Activated T-cell treated with anti-CD3 and anti-CD28 coated beads, Interleukin-2, amount 50 U/mL, for 48 hours (primary cell): ENCODE measurements at places on chromosomes 13 and 19.
A peak's percentile ranks its signal among the peaks of the same experiment; 100 is the strongest.

- peak; percentile 51 for DNase-seq
Observed at GRCh38 chr19:54158812-54159351, 639 bp downstream of the LENG1 start.

GRCh38 chr13:102930566-102930965 lies 84.7 kb downstream of the ERCC5 start:
- DNase-seq, result no peak

DNA sequence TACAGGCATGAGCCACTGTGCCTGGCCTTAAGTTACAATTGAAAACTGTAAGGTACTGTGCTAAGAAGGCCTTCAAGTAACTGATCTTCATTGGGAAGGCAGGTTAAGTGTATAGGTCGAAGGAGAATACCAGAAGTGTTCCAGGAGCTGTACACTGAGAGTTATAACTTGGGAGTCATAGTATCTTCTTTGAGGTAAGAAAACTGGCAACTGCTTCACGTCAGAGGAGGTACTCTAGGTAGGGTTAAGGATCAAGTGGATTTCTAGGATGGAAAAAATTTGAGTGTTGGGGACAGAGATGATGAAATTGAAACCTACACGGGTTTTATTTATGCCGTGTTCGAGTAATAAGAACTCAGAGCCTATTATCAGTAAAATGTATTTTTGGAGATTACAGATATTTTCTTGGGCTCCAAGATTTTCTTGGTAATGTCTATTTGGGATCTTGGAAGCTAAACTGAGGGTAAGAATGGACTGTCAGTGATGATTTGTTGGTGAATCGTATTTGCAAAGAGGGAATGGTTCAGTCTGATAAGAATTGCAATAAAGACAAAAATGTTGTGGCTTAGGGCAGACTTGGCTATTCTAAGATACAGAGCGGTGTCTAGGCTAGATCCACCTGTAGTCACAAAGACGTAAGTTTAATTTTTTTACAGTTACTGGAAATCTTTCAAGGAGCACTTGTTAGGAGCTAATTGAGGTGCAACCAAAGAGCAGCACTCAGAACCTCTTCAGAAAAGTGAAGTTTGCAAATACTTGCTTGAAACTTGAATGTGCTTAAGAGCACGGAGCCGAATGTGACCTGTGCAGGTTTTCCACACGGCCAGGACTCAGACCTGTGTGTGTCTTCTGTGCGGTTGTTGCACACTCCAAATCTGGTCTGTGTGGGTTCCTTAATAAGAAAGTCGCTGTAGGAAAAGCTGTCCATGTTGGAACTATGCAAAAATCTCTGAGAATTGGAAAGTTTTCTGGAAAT lies 102.5 kb downstream of the URI1 start:
- no peak for DNase-seq

- DNase-seq, result no peak
Observed at GRCh38 chr13:34502011-34502410, 440.1 kb upstream of the NBEA start.

DNA sequence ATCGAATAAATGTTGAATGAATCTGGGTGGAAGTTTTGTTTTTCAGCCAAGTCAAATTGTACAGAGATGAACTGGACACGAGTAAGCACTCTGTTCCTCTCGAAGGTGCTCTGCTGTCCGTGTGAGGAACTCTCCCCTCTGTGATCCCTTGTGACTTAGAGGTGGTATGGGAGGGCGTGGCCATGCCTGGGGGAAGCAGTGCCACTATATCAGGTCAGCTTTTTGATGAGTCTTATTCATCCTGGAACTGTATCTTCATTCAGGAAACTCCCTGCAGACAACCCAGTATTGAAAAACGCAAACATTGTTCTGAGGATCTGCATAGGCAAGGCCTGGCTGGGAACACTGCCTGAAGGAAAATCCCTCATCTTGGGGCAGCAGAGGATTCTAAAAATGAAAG lies 45.7 kb upstream of the FLT1 start:
- no peak for DNase-seq

DNA sequence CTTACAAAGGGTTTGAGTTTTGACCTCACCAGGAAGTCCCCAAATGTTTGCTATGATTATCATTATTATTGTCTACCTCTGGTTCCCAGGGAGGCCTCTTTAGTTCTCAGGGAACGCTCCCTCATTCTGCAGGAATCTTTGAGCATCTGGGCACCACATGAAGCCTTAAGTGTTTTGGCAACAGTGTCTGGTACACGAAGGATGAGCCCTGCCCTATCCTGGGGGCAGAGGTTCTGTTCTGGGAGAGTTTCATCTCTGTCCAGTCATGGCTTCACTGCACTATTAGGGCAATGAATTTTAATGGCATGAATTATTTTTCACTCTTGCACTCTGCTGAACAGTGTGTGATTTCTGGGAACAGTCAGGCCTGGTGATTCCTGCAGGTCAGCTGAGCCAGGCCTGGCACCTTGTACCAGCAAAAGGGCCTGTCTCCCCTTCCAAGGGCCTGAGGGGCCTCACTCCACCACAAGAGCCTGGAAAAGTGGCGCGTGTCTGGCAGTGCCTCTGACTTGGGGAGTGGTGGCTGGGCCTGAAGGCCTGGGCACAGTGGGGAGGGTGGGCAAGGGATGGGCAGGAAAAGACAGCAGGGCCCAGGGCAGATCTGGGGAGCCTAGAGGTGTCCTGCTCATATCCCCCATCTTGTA lies 4.6 kb downstream of the FAM187B start:
- DNase-seq, result no peak

DNA sequence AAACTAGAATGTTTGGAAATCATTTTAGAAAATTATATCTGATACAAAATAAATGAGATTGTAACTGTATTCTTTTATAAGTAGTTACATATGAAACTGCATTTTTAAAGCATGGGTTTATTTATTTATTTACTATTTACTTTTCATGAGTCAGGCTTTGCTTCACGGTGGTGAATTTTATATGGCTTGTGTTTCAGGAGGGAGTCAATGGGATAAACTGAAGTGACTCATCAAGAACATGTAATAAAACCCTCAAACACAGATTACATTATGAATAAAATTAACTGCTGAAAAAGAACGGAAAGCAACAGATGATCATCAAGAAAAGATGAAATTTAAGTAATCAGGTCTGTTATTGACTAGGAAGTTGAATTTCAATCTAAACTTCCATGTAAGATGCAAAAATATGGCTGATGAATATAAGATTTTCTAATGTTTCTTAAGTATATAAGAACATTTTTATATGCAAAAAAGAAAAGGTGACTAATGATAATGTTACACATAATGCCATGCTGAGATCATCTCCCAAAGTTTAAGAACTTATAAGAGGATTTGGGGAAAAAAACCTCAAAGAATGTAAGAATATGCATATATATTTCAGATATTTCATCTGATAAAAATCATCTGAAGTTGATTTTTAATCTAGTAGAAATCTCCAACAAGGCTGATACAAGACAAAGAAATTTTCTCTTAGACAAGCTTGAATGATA lies 383.6 kb downstream of the SLITRK1 start:
- DNase-seq, result no peak

DNA sequence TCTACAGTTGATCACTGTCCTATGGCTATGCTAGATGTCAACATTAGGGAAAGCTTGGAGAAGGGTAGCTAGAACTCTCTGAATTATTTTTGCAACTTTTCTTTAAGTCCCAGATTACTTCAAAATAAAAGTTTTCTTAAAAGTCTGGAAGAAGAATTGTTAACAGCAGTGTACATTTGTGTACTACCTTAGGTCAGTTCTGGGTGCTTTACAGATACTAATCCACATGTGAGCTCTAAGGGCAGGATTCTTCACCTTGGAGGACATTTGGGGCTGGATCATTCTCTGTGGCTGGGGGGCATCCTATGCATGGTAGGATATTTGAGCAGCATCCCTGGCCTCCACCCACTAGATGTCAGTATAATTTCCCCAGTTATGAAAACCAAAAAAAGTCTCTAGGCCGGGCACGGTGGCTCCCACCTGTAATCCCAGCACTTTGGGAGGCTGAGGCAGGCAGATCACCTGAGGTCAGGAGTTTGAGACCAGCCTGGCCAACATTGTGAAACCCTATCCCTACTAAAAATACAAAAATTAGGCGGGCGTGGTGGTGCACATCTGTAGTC lies 2.8 kb downstream of the BRME1 start:
- peak; percentile 34 for DNase-seq

DNA sequence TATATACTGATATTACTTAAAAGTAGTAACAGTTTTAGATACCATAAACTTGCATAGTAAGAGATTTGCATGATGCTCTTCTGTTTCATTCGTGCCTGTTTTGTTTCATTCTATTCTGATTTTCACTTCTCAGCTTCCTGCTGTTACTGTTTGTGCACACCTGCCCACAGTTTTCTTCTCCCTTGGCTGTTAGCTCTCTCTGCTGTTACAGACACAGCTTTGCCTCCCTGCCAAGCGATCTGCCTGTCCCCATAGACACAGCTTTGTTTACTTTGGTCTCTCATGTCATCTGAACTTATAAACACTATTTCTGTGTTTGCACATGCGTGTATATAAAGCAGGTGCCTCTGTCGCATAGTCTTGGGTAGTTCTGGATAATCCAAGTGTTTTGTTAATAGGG lies 21.4 kb upstream of the UPF3A start:
- no peak for DNase-seq

- DNase-seq, result no peak
Observed at GRCh38 chr19:48631225-48631624, 6.0 kb downstream of the DBP start.

GRCh38 chr19:16896146-16897028 lies 7.6 kb downstream of the F2RL3 start:
- DNase-seq, result peak; percentile 28

GRCh38 chr19:11421371-11422098 lies 2.4 kb upstream of the RGL3 start:
- peak; percentile 74 for DNase-seq

GRCh38 chr13:20390526-20391175 lies 135.0 kb downstream of the CRYL1 start:
- no peak for DNase-seq

- no peak for DNase-seq
Observed at GRCh38 chr19:491146-491741, 5.0 kb upstream of the MADCAM1 start.

GRCh38 chr19:38714354-38714778 lies 29.9 kb downstream of the CAPN12 start:
- no peak for DNase-seq

DNA sequence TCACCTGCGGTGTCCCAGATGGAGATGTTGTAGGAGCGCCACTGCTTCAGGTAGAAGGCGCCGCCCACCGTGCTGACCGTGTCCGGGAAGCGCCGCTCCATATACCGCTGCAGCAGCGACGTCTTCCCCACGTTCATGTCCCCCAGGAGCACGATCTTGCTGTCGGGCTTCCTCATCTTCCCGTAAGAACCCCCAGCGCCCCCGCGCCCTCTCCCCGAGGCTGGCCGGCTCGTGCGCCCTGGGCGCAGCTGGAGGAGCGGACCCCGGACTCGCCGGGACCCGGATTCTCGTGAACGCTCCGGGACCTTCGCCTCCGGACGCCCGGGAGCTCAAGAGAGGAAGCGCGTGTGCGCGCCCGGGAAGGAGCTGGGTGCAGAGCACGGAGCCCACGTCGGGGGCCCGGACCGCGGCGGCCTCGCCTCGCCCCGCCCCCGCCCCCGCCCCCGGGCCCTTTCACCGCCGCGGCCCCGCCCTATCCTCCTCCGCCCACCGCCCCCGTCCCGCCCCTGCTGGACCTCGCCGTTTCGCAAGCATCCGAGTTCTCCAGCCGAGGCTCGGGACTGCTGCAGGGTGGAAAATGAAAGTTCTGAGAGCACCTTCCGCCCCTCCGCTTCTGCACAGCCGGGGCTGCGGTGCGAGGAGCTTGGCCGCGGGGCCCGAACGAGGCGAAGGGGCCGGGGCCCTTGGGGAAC lies at the start of gene RAB20:
Gene RAB20, minus strand, starts transcription at position 379 of the 692 bp plus-strand sequence. Its CDS starts 203 bp downstream, at position 176.
- peak; percentile 67 for DNase-seq

DNA sequence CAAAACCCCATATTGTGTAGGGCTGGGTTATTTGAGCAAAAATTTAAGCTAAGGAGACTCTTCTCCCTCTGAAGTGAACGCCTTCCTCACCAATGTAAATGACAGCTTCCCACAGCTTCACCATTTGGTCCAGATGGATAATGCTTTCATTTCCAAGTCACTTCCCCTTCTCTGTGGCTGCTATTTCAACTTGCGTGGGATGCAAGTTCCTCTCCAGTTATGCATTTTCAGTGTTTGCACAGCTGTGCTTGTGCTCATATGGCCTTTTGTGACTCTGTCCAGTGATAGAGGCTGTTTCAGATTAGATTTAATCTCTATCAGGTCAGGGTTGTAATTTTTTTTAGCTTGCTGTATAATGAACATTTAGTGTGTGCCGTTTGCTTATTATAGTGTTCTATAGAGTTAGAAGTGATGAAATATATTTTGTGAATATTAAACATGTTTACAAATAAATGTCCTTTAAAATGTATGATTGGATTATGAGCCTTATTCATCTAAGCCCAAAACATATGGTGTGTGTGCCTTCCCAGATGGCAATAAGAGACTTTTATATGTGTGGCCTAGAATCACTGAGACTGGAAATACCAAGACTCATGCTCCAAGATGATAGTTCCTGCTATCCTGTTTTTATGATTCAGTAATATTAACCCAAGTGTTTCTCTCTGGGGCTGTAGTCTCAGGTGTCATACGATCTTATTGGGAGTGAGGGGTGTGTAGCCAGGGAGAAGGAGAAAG lies 86.6 kb downstream of the TNFRSF19 start:
- DNase-seq, result no peak

- DNase-seq, result peak; percentile 92
Observed at GRCh38 chr19:14418856-14419105, 360 bp downstream of the DDX39A start.

DNA sequence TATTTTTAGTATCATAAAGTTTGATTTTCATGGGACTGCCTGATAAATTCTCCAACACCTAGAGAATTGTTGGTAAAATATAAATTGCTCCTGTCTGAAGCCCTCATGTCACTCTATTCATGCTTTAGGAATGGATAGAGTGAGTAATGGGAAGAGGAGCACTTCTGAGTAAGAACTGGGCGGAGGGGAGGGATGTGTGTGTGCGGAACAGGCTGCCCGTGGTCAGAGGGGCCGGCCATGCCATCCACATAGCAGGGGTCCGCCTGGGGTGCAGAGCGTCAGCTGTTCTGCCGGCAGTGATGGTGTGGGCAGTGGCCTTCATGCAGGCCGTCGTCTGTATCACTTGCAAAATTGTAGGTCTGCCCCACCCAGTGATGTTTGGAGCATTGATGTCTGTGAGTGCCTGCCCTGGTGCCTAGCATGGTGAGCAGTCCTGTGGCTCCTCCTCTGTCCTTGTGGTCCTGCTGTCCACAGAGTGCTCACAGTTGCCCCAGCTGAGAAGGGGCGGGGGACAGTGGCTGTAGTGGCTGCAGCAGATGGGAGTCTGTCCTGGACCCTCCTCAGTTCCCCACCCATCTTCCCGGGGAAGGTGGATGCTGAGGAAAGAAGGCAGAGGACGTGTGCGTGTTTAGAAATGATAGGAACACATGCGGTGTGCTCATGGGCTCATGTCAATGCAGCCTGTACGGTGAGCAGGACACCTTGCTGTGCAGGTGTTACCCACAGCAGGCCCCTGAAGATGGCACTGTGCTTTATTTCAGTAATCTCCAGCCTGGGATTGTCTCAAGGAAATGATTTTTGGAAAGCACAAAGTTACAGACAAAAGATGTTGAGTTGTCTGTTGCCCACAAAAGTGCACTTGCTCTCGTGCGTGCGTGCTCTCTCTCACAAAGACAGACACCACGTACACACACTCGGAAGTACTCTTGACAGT lies 49.4 kb upstream of the TEX29 start:
- no peak for DNase-seq

- DNase-seq, result no peak
Observed at GRCh38 chr19:21238670-21239069, 90.5 kb downstream of the ZNF708 start.
